CD4-positive, alpha-beta T cell treated with Interleukin-4 for 1 hour (primary cell): ENCODE measurements at places on chromosomes 7 and 10.

- DNase-seq = no peak
These were observed 354.8 kb upstream of the CELF2 start for GRCh38 chr10:10662716-10663408.

- DNase-seq = no peak
These were observed 2.0 kb downstream of the SEMA3D start for GRCh38 chr7:85184599-85185423.

- no peak for DNase-seq
These were observed 937 bp downstream of the DDX56 start for GRCh38 chr7:44572771-44573170.

- DNase-seq = no peak
These were observed 610.0 kb downstream of the KCNMA1 start for GRCh38 chr10:77027576-77027975.

- DNase-seq = no peak
These were observed 12.3 kb downstream of the DDC start for GRCh38 chr7:50552921-50553320.

DNA sequence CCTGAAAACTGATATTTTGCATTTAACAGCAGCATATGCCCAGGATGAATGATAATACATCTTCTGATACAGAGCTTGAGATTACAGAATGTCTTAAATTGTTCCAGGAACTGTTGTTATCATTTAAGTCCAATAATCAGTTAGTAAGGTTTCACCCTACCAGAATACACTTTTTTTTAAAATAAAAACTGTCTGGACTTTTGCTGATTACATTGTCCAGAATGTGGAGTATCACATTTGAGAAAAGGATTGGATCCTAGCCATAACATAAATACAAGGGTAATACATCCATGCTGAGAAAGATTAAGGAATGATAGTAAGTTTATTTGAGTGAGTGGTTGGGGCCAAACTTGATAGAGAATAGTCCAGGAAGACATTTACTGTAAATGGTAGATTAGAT, 71.0 kb downstream of the SEPTIN7 start:
- DNase-seq = no peak
